ENCODE measurements at places on chromosomes 12 and 14.

DNA sequence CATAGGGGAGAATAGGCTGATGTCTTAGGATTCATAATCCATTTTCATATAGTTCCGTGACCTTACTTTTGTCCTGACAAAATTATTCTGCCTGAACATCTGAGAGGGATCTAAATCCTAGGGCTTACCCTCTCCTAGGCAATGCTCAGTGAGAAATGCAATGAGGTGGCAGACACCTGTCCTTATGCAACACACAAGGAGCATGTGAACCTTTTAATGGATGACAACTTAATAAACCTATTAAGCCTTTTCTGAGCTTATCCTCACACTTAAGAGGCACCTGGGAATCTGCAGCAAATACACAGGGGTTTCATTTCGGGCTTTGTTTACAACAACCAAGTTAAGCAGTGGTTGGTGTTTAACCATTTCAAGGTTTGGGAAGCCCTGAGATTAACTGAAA is 24.6 kb downstream of the SINHCAF start:
- DNase-seq, result no peak

DNA sequence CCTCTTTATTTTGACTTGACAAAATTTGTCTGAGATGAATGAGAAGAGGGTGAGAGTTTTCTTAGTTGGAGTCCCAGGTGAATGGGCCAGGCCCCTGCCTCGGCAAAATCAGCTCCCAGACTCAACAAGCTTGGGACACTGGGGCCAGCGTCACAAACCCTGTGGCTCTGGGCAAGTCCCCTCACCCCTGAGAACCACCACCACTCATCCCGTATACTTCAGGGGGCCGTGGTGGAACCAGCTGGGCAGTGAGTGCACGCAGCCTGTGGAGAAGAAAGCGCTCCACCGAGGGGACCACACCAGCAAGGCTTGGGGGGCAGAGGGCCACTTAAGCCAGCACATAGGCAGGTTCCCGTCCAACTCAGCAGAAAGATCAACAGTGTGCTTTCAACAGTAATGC is 40.2 kb downstream of the DEGS2 start:
- DNase-seq, result no peak

GRCh38 chr14:94696518-94696917 is 73.4 kb downstream of the GSC start:
- DNase-seq, result no peak

DNA sequence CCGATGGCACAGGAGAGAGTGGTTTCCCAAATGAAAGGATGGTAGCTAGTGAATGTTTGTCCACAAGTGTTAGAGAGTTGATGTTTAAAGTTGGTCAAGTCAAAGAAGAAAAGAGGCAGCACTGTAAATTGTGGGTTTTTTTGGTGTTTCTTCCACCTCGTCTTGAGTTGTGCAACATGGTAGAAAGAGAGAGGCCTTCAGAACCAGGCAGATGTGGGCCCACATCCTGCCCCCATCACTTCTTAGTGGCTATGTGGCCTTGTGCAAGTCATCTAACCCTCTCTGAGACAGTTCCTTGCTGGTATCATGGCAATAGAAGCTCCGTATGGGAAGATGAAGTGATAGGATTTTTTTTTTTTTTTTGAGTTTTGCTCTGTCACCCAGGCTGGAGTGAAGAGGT is 60.8 kb downstream of the NDUFA12 start:
- DNase-seq, result no peak

GRCh38 chr14:32825058-32825457 is 113.6 kb upstream of the NPAS3 start:
- DNase-seq, result no peak
